Hepatic stellate cell (primary cell): ENCODE measurements at places on chromosomes 7 and 10.
A peak's percentile ranks its signal among the peaks of the same experiment; 100 is the strongest.

- no peak for DNase-seq
Observed at GRCh38 chr7:43136064-43136463, 23.6 kb downstream of the HECW1 start.

DNA sequence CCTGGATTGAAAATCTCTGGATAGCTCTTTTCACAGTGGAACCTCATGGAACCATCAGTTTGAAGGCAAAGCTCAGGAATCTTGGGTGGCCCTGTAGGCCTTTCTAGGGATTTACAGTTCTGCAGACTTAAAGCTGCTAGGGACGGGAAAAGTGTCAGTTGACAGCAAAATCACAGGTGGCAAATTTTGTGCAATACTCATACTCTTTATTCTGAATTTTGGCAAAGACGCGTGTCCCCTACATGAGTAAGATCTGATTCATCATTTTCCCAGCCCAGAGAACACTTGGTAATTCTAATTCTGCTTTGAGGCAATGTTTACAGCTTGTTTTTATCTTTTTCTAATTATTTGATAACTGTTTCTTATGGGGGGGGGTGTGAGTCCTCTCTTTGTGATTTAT is 3.6 kb downstream of the LRRC17 start:
- no peak for DNase-seq

DNA sequence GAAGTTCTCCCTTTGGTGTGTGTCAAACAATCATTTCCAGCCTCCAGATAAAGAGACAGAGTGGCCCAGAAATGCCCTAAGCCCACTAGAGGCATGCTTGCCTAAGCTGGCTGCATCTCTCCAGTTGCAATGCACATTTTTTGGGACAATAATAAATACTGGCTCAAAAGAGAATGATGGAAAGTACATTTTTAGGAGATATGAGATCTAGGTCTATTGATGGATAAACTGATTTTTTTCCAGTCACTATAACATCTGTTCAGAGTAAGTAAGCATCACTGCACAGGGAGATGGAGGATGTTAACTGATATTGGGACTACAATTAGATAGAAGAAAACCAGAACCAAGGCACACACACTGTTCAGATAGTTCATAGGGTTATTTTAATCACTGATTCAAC is 553.0 kb downstream of the GRM8 start:
- no peak for DNase-seq

- DNase-seq = no peak
Observed at GRCh38 chr10:97875391-97875790, 25.7 kb downstream of the GOLGA7B start.

GRCh38 chr7:108099713-108100112 is 30.4 kb downstream of the LAMB4 start:
- no peak for DNase-seq

- no peak for DNase-seq
Observed at GRCh38 chr7:2824678-2825461, 19.2 kb downstream of the GNA12 start.

DNA sequence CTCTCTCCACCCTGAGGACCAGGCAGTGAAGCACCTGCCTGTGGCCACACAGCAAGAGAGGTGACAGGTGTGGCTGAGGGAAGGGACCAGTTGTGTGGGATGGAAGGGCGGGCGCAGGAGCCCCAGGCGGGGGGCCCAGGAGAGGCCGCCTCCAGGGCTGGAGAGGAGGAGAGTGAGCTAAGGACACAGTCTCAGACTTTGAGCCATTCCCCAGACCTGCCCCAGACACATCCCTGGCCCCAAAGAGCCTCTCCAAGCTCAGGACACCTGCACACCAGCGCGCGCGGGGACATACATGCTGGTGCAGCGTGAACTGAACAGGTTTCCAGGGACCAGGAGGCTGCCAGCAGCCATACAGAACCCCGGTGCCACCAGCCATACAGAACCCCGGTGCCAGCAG is 237.3 kb downstream of the MAD1L1 start:
- DNase-seq = no peak

GRCh38 chr10:42864575-42864974 is 82.0 kb downstream of the BMS1 start:
- DNase-seq = no peak

- DNase-seq = peak; percentile 87
Observed at GRCh38 chr10:102450374-102451104, 804 bp downstream of the C10orf95 start.

GRCh38 chr7:96927131-96927530 is 78.2 kb upstream of the DLX6 start:
- no peak for DNase-seq

DNA sequence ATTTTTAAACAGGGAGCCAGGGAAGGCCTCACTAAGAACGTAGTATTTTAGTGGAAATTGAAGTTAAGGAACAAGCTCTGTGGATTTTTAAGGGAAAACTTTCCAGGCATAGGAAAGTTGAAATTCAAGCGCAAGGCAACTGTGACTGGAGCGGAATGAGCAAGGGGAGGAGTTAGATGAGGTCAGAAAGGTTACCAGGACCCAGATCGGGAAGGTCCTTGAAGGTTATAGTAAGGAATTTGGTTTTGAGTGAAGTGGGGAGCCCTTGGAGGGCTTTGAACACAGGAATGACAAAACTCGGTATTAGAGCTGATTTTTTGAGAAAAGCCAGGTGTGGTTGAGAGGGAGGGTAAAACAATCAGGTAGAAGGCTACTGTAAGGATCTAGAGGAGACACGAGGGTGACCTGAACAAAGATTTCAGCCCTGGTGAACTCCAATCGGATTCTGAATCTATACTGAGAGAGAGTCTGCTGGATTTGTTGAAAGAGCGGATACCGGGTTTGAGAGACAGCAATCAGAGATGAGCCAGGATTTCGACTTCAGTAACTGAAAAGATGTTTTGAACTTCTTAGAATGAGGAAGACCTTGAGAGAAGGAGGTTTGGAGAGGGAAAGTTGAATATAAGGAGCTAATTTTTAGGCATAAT is 1013.9 kb downstream of the NRG3 start:
- no peak for DNase-seq

GRCh38 chr10:117830205-117830604 is 216.5 kb downstream of the RAB11FIP2 start:
- DNase-seq = no peak
